Ascending aorta (tissue), 2 donors: ENCODE measurements at places on chromosomes 3 and 15.

GRCh38 chr3:171688002-171688401 is 122.3 kb downstream of the PLD1 start:
- no peak for DNase-seq

DNA sequence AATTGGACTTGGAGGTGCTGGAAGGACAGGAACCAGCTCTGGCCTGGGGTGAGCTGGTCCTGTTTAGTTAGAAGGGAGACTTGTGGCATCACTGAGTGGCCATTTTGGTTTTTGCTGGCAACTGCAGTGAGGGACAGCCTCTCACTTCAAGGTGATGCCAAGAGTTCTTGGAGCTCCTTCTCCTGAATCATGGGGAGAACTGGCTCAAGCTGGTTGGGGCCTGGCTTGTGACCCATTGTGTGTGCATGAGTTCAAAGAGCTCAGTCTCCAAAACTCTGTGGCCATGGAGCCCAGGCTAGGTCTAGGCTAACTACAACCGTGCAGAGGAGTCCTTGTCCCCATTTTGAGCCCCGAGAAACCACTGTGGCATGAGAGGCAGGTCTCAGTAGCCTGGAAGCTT is 60.1 kb upstream of the ZNF148 start:
- no peak for DNase-seq

- DNase-seq, result no peak
These were observed 9.2 kb downstream of the PLEKHO2 start for GRCh38 chr15:64850778-64851502.

DNA sequence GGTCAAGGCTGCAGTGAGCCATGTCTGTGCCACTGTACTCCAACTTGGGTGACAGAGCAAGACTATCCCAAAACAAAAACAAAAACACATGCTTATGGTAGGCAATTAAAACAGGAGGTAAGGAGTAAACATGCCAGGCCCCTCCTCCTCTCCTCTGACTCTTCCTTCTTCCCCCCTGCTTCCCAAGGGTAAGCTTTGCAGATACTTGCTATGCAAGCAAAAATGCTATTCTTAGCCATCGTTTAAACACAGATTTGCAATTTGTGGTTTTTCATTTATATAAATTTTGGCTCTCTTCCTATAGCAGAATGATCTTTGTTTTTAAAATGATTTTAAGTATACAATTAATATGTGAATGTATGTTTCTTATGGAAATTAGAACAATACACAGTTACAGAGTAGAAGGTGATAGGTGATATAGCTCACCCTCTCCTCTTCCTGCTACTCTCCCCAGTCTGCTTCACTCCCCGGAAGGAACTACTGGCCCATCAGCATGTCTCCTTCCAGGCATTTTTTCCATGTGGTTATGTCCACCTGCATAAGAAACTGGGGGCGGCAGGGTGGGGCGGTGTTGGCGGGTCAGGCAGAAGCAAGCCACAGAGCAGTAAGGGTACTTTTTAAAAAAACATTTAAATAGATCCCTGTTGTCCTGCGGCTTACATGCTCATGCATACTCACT is 42.1 kb downstream of the IGF1R start:
- no peak for DNase-seq

DNA sequence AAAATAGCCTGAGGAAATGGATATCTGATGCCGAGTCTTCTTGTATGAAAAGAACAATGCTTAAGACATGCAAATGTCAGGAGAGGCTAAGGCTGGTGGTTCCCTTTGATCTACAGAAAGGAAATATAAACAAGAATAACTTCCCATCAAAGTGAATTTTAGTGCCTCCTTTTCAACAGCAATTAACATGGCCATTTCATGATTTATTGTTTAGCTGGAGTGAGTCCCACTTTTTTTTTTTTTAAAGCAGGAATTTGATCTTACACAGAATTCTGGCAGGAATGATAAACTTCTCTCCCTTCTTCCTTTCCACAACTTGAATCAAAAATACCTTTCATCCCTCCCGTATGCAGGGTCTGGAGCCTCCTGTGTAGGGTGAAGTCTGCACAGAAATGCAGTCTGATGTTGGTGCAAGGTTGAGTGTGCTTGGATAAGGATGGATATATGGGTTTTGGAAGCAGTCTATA is 287.0 kb downstream of the MEX3B start:
- no peak for DNase-seq

GRCh38 chr3:130729154-130729553 is 17.5 kb downstream of the PIK3R4 start:
- no peak for DNase-seq

DNA sequence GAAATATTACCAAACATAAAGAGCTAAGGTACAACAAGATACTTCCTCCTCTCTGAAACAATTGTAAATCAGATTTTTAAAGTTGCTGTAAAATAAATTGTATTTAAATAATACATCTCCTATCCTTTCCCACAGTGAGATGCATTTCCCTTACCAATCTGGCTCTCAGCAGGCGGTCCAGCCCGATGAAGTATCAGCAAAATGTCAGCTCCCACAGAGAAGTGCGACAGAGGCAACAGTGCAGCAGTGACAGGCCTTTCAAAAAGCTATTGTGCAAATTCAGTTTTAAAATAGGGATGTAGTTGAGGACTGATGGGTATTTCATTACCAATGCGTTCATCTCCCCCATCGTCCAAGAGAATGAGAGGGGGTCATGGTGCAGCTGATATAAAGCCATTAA is 733.2 kb upstream of the GOLIM4 start:
- DNase-seq, result no peak

DNA sequence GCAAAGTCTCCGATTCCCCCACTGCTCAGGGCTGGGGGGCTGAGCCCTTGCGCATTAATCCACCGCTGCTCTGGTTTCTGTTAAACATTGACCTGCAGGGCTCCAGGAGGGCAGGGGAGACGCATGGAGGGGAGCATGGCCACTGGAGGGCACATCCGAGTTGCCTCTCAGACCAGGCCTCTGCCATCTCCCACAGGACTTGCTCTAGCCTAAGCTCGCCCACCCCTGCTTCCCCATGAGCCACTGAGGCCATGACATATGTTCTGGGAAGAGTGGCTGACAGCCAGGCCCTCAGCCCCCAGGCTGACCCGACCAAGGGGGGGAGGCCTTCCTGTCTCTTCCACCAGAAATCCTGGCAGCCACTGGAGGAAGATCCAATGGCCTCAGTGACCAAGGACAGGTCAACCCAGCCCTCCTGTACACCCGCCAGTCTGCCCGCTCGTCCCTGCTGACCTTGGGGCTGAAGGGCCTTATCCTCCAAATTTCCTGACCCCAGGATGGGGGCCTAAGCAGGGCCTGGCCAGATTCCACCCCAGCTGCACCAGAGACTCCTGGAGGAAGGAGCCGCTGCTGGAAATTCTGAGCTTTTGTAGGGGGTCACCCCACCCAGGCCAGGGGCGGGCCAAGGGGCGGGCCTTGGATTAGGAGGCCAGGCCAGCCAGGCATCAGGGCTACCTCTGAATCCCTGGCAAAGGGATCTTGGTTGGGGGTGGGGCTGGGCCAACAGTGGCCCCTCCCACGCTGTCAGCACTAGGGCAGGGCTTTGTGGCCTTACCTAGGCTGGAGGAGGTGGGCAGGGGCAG is at the start of gene HYAL1:
Gene HYAL1, minus strand, starts transcription at position 562 of the 803 bp plus-strand sequence. CDS start 618 bp downstream, outside the sequence.
- DNase-seq, result no peak

DNA sequence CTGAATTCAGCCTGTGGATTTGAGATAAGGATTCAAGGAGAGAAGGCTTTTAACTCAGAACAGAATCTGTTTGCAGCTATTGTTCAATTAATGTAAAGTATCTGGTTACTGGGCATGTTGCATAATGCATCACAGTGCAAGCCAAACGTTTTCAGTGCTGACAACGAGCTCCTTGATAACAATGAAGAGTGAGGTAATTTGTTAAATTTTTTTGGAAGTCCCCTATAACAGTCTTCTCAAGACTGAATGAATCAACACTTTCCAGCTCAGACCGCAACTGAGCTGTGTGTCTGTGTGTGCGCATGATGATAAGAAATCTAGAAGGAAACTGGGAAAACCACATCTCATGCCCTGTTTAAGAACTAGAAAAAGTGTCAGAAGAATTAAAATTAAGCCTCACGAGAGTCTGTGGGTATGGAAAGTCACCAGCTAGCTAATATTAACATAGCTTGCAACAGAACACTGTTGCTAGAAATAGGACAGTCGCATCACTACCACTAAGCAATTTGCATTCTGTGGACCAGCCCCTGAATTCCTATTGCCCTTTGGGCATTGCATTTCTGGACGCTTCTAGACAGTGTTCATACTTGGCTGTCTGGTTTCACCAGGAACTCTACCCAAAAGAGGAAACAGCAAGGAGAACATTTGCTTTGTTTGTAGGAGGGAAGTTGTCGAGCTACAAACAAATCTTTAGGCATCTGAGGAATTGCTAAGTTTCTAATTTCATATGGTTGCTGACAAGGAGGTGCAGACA is 43.7 kb upstream of the ATP2C1 start:
- no peak for DNase-seq

DNA sequence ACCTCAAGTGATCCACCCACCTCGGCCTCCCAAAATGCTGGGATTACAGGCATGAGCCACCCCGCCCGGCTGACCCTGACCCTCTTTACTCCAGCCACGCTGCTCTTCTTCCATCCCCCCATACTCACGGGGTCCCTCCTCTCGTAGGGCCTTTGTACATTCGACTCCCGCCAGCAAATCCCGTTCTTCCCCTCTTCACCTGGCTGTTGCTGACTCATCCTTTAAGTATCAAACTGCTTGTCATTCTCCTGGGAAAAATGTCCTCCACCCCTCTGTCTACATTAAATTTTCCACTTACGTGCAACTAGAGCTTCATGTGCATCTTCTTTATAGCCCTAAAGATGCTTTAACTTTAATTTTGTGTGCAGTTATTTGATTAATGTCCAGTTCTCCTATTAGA is 203.1 kb downstream of the OPA1 start:
- no peak for DNase-seq

- DNase-seq, result no peak
These were observed 40.3 kb downstream of the CHL1 start for GRCh38 chr3:236881-237280.

DNA sequence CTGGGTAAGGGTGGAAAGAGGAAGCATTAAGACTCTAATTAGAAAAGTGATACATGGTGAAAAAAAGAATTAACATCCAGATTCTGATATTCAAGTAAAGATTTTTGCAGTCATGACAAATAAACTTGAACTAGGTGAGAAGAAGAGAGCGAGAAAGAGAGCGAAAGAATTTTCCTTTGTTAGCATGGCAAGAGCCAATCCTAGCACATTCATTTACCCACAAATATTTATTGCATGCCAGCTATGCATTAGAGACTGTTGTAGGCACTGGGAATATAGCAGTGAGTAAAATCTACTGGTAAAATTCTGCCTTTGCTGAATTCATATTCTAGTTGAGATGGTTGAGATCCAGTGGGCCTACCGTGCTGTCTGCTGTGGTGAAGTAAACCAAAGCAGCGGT is 177.9 kb upstream of the DPH6 start:
- no peak for DNase-seq

DNA sequence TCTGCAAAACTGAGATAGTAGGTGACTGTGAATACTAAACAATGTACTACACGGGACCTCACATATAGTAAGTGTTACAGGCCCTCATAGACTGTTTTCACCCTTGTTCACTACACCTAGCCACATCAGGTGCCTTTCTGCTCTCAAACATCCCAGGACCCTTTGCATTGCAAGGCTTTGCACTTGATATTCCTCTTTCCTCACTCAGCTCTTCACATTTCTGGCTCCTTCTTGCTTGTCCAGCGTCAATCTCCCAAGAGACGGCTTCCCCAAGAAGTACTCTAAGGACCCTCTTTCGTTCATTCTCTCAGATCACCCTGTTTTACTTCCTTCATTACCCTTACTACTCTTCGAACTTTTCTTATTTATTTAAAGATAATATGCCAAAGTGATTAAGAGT is 10.0 kb downstream of the DENND4A start:
- DNase-seq, result no peak

GRCh38 chr3:124276133-124276532 is 284.2 kb upstream of the ROPN1 start:
- no peak for DNase-seq

- DNase-seq, result no peak
These were observed 4.4 kb downstream of the KCTD6 start for GRCh38 chr3:58496206-58496857.

- DNase-seq, result no peak
These were observed 87.5 kb upstream of the LINGO1 start for GRCh38 chr15:77720173-77720572.

- DNase-seq, result no peak
These were observed at the start of gene HAPLN3 for GRCh38 chr15:88894819-88895767. Gene HAPLN3, minus strand, starts transcription at chr15:88895544. Its CDS starts 8,246 bp downstream, at chr15:88887298.

DNA sequence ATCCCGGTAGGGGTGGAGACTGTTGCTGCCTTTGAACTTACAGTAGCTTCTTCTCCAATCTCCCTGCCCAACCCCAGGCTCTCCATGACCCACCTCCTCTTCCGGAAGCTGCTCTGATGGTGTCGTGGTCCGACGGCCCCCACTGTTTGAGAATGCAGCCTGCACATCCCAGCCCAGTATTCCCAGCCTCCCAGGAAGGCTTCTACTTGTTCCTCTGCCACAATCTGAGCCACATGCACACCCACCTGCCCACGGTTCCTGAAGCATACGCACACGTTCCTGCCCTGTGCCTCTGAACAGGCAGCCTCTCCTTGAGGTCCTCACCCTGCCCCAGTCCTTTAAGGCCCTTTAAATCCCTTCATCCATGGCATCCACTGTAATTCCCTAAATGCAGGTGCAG is 57.4 kb downstream of the ABTB1 start:
- no peak for DNase-seq

DNA sequence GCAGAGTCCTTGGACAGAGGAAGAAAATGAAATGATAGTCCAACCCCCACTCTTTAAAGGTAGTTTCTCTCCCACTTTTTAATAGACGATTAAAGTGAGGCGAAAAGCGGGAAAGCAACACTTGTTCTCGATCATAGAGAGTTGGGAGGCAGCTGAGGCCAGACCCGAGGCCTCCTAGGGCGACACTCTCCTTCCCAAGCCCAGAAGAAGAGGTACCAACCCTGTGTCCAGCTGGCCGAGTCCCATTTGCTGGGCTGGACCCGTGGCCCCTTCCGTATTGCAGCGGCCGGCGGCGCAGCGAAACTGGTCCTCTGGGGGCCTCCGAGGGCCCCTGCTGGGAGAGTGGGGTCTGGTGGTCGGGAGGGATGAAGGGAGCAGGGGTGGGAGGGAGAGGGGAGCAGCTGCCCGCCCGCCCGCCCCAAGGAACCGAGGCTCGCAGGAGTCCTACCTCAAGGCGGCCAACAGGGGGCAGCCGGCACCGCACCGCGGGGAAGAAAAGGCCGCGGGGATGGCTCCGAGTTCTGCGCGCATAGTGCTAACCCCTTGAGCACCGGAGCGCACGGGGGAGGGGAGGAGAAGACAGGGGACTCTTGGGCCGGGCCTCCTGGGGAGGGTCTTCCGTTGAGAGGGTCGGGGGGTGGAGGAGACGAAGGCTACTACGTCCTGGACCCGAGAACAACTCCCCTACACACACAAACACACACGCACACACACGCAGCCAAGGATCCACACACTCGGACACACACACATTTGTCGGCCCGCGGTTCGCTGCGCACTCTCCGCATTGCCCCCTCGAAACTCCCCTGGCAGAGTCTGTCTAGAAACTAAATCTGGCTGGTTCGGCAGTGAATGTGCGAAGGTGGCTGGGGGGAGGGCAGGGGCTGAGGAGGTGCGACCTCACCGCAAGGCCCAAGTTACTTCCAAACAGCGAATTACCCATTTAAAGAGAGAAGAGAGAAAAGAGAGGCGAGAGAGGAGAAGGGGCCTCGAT is 2.0 kb downstream of the WNT5A start:
- no peak for DNase-seq
